ENCODE measurements at places on chromosomes 13 and 19. TPM values are rescaled to one million over a fixed set of nuclear protein-coding genes. Genes with fewer than 3 reads are reported as not detected.

- H3K27ac ChIP-seq, result peak overlapping the region; percentile 36
- no peaks in the 10 kb centered on the region for H3K36me3 ChIP-seq
- DNase-seq, result peak; percentile 78
- peaks cover 10% of the 10 kb centered on the region for H3K4me1 ChIP-seq
- no peaks in the 10 kb centered on the region for H3K27me3 ChIP-seq
Measured at GRCh38 chr13:44396701-44397580, 23.3 kb downstream of the SERP2 start.

KCNN1 gene
- 0.19 TPM for total RNA-seq

IL17D gene
- 0.44 TPM for total RNA-seq

SMIM44 gene
- not detected for total RNA-seq

- H3K27ac ChIP-seq, result no peak overlapping the region
- no peaks in the 10 kb centered on the region for H3K4me1 ChIP-seq
- H3K4me3 ChIP-seq, result no peak overlapping the region
- no peak for DNase-seq
- H3K27me3 ChIP-seq, result no peaks in the 10 kb centered on the region
Measured at GRCh38 chr19:35362261-35363000, 4.2 kb downstream of the FFAR3 start.

- no peak for DNase-seq
- H3K4me1 ChIP-seq, result no peaks in the 10 kb centered on the region
- no peaks in the 10 kb centered on the region for H3K36me3 ChIP-seq
Measured at GRCh38 chr13:94660695-94661326, 51.5 kb downstream of the SOX21 start.

LINGO3 gene
- 0.09 TPM for total RNA-seq

DNA sequence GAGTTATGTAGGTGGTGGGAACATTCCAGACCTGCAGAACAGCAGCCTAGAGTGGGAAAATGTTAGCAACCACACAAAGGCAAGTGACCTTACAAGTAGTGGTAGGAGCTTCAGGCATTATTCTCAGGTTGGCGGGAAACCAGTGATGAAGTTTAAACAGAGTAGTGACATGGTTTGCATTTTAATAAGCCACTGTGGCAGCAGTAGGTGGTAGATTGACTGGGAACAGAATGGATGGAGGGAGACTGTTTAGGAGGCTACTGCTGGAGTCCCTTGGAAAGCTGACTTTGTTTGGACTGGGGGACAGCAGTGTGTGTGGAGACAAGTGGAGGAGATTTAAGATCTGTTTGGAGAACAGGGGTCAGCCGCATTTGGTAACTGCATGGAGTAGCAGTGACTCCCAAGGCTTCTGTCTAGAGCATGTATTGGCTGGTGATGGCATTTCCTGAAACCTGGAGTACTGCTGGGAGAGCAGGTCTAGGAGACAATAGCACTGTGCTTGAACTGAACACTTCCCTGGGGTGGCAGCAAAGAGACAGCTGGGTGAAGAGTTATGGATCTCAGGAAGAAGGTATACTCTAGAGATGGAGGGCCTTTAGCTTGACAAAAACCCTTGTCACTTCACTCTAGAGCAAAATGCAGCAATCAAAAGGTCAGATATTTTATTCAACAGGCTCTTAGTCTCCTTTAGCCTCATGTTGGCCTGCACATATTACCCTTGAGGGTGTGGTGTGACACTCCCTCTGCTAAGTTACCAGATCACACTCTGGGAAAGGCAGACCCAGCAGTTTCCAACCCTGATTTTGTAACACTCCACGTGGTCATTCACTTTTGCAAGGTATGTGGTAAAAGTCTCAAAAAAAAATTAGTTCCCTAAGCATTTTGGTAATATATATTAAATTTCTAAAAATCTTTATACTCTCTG lies 70.3 kb downstream of the DHRS12 start:
- no peaks in the 10 kb centered on the region for H3K4me1 ChIP-seq
- H3K27ac ChIP-seq, result no peak overlapping the region
- no peaks in the 10 kb centered on the region for H3K27me3 ChIP-seq
- H3K4me3 ChIP-seq, result no peak overlapping the region

DNA sequence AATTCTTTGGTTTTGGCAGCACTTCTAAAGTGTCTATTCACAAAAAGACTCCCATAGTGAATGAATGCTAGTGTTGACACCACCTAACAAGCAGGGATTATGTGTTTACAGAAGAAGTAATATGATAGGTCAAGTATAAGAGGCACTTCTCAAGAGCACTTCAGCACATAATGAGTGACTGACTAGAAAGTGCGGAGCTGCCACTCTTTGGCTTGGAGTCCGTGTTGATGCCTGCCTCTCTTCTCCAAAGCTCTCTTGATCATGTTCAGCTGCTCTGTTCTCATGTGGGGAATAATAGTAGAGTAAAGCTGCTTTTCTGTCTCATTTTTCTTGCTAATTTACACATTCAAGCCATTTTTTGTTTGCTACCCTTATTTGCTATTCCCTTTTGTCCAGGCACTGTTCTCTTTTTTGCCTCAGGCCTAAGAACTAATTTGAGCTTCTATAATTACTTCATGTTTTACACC lies 22.7 kb upstream of the MAB21L1 start:
- no peaks in the 10 kb centered on the region for H3K27me3 ChIP-seq
- no peaks in the 10 kb centered on the region for H3K36me3 ChIP-seq
- H3K4me1 ChIP-seq, result no peaks in the 10 kb centered on the region
- DNase-seq, result no peak

MUC16 gene
- total RNA-seq, result 0.41 TPM

PSG1 gene
- not detected for total RNA-seq

ZNF541 gene
- 0.69 TPM for total RNA-seq

DNA sequence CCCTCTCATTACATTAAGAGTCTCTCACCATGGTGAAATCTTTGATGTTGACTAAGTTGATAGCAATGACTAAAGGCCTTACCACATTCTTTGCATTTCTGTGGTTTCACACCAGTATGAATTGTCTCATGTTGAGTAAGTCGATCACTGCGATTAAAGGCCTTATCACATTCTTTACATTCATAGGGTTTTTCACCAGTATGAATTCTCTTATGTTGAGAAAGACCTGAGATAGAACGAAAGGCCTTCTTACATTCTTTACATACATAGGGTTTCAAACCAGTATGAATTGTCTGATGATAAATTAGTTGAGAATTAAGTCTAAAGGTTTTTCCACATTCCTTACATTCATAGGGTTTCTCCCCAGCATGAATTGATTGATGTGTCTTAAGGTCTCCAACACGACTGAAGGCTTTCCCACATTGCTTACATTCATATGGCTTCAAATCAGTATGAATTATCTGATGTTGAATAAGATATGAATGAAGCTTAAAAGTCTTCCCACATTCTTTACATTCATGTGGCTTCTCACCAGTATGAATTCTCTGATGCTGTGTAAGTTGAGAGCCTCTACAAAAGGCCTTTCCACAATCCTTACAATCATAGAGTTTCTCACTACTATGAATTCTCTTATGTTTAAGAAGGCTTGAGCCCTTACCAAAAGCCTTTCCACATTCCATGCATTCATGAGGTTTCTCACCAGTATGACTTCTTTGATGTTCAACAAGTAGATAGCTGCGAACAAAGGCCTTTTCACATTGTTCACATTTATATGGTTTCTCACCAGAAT lies 45.6 kb downstream of the ZNF283 start:
- no peaks in the 10 kb centered on the region for H3K4me1 ChIP-seq
- DNase-seq, result no peak
- no peaks in the 10 kb centered on the region for H3K27me3 ChIP-seq
- H3K27ac ChIP-seq, result no peak overlapping the region

GRCh38 chr19:1223018-1223855 lies 14.6 kb downstream of the CBARP start:
- no peak overlapping the region for H3K4me3 ChIP-seq
- peaks cover 10% of the 10 kb centered on the region for H3K36me3 ChIP-seq
- DNase-seq, result no peak
- H3K27me3 ChIP-seq, result no peaks in the 10 kb centered on the region
- H3K27ac ChIP-seq, result no peak overlapping the region
- H3K4me1 ChIP-seq, result peaks cover 5% of the 10 kb centered on the region

KASH5 gene
- not detected for total RNA-seq

- DNase-seq, result no peak
- no peaks in the 10 kb centered on the region for H3K4me1 ChIP-seq
- H3K4me3 ChIP-seq, result no peak overlapping the region
- H3K27me3 ChIP-seq, result no peaks in the 10 kb centered on the region
- H3K27ac ChIP-seq, result no peak overlapping the region
- no peaks in the 10 kb centered on the region for H3K36me3 ChIP-seq
Measured at GRCh38 chr13:25213715-25214114, 41.6 kb upstream of the AMER2 start.

ZNF835 gene
- 5.3 TPM for total RNA-seq

ELAVL1 gene
- total RNA-seq, result 64.7 TPM

- no peak overlapping the region for H3K27ac ChIP-seq
- H3K27me3 ChIP-seq, result no peaks in the 10 kb centered on the region
- no peaks in the 10 kb centered on the region for H3K36me3 ChIP-seq
- no peak for DNase-seq
Measured at GRCh38 chr13:51342706-51343105, 3.2 kb downstream of the SERPINE3 start.

PSG3 gene
- total RNA-seq, result not detected

- no peaks in the 10 kb centered on the region for H3K27me3 ChIP-seq
- H3K4me1 ChIP-seq, result peaks cover 2% of the 10 kb centered on the region
- H3K36me3 ChIP-seq, result no peaks in the 10 kb centered on the region
- DNase-seq, result no peak
- no peak overlapping the region for H3K27ac ChIP-seq
- H3K4me3 ChIP-seq, result no peak overlapping the region
Measured at GRCh38 chr13:25973576-25973975, 78.2 kb downstream of the SHISA2 start.

COL4A1 gene
- total RNA-seq, result 218 TPM

CEACAM6 gene
- not detected for total RNA-seq

CGB8 gene
- not detected for total RNA-seq

GSX1 gene
- total RNA-seq, result not detected

- no peaks in the 10 kb centered on the region for H3K4me1 ChIP-seq
- no peak overlapping the region for H3K27ac ChIP-seq
- no peak for DNase-seq
- H3K4me3 ChIP-seq, result no peak overlapping the region
Measured at GRCh38 chr13:106507560-106508274, 27.7 kb downstream of the EFNB2 start.

DNA sequence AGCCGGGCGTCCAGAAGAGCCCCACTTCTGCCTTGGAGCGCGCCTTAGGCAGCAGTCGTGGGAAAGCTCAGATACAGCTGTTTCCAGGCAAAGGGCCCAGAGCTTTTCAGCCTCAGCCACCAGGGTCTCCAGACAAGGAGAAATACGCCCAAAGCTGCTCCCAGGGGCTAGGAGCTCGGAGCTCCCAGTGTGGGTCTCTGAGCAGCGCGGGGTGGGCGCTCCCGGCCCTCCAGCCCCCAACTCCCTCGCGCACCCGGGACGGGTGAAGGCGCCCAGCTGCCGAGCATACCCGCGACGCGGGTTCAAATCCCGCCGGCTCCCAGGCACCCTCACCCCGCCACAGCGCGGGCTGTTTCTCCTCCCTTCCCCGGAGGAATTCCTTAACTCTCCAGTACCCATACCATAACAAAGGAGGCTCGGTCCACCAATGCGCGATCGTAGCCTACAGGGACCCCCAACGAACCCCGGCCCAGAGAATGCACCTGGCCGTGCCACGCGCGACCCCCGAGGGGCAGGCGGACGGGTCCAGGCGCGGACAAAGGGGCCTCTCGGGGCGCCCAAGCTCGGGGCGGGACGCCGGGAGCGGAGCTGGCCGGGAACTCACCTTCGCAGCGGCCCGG lies 507 bp downstream of the COL4A1 start:
- peak overlapping the region; percentile 71 for H3K4me3 ChIP-seq
- peaks cover 6% of the 10 kb centered on the region for H3K4me1 ChIP-seq

- no peak for DNase-seq
- H3K27ac ChIP-seq, result no peak overlapping the region
- no peaks in the 10 kb centered on the region for H3K36me3 ChIP-seq
- no peak overlapping the region for H3K4me3 ChIP-seq
- no peaks in the 10 kb centered on the region for H3K27me3 ChIP-seq
Measured at GRCh38 chr19:19871932-19872331, 6.2 kb downstream of the ZNF253 start.

ATP4A gene
- total RNA-seq, result not detected

GPR108 gene
- total RNA-seq, result 113 TPM

FCGBP gene
- total RNA-seq, result 51.7 TPM

DNA sequence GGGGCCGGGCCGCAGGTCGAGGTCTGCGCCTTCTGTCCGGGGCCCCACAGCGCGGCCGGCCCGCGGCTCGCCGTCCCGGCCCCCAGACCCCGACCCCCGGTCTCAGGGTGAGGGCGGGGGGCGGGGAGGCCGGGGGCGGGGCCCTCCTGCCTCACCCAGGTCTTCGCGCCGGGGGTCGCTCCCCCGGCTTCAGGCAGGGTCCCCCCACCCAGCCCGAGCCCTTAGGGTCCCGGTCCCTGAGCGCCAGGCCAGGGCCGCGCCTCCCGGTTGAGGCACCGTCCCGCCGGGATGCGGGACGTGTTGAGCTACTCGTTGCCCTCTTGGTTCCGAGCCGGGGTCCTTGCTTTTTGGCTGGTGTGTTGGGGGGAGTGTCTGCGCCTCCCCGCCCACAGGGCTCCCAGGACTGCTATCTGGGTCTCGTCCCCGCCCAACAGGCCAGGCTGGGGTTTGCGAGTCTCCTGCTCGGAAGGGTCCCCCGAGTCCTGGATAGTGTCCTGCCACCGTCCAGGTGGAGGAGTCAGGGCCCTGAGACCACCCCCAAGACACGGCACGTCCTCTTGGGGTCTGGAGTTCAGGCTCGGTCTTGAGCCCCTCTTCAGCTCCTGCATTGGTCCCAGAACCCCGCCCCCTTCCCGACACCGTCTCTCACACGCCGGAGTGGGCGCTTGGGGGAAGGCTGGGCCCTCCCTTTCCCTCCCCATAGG lies 452 bp downstream of the PIAS4 start:
- DNase-seq, result peak; percentile 76
- H3K4me1 ChIP-seq, result no peaks in the 10 kb centered on the region
- peak overlapping the region; percentile 63 for H3K4me3 ChIP-seq
- H3K27ac ChIP-seq, result no peak overlapping the region
- H3K27me3 ChIP-seq, result no peaks in the 10 kb centered on the region
- H3K36me3 ChIP-seq, result no peaks in the 10 kb centered on the region

GRCh38 chr13:108104736-108105135 lies 110.6 kb downstream of the LIG4 start:
- no peaks in the 10 kb centered on the region for H3K4me1 ChIP-seq
- no peak for DNase-seq
- no peak overlapping the region for H3K27ac ChIP-seq
- H3K36me3 ChIP-seq, result no peaks in the 10 kb centered on the region

GRCh38 chr19:40314656-40315055 lies 29.5 kb upstream of the AKT2 start:
- no peaks in the 10 kb centered on the region for H3K36me3 ChIP-seq
- H3K27ac ChIP-seq, result no peak overlapping the region
- no peak for DNase-seq
- no peaks in the 10 kb centered on the region for H3K27me3 ChIP-seq
- no peaks in the 10 kb centered on the region for H3K4me1 ChIP-seq
- no peak overlapping the region for H3K4me3 ChIP-seq

- no peak overlapping the region for H3K27ac ChIP-seq
- no peaks in the 10 kb centered on the region for H3K36me3 ChIP-seq
- no peaks in the 10 kb centered on the region for H3K27me3 ChIP-seq
- H3K4me1 ChIP-seq, result no peaks in the 10 kb centered on the region
Measured at GRCh38 chr13:87052731-87053130, 618.4 kb upstream of the SLITRK5 start.
